ENCODE measurements at places on chromosomes 2 and 18. TPM values are rescaled to one million over a fixed set of nuclear protein-coding genes. Genes with fewer than 3 reads are reported as not detected.

Gene COPS8
- total RNA-seq = 46.1 TPM

Gene WDR7
- total RNA-seq = 49.2 TPM

Gene SLC5A7
- total RNA-seq = 3.7 TPM

Gene HRH4
- total RNA-seq = not detected

Gene MOCOS
- total RNA-seq = 38.0 TPM

Gene ST8SIA5
- total RNA-seq = not detected

Gene SDC1
- 480 TPM for total RNA-seq

DNA sequence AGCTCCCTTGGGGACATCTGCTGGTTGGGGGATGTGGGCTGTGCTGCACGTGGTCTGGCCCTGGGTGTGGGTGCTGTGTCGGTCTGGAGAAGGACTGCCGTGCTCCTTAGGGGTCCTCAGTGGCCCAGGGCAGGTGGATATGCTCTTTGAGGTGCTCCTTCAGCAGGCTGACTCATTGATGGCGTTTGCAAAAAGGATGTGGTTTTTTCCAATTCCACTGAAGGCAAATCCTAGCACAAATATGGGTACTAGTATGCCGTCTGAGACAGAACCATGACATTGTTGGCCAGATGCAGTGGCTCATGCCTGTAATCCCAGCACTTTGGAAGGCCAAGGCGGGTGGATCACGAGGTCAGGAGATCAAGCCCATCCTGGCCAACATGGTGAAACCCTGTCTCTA lies 3.3 kb downstream of the PPP1R7 start:
- DNase-seq = no peak

GRCh38 chr2:99827296-99827999 lies 314.9 kb downstream of the AFF3 start:
- DNase-seq = no peak

DNA sequence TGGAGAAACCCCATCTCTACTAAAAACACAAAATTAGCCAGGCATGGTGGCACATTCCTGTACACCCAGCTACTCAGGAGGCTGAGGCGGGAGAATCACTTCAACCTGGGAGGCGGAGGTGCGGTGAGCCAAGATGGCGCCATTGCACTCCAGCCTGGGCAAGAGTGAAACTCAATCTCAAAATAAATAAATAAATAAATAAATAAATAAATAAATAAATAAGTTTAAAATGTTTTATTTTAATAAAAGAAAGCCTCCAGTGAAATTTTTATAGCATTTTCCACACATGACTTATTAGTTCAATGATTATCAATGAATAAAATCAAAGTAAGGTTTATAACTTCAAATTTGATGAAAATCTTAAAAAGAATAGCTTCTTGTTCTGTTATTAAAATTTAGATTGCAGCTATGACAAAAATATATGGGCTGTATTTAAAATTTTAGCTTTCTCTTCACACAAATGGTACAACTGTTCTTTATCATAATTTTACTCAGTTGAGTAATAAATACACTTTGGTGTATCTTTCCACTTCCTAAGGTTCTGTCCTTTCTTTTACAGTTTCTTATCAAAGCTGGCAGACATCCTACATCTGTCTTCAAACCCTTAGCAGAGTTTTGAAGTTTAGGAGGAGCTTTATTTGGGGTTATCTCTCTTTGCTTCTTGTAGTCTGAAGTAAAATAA lies 78.4 kb upstream of the ZSWIM2 start:
- no peak for DNase-seq

GRCh38 chr2:240284503-240285259 lies 144.2 kb upstream of the OTOS start:
- no peak for DNase-seq

- DNase-seq = no peak
Observed at GRCh38 chr2:176534798-176535466, 265.7 kb downstream of the MTX2 start.

DNA sequence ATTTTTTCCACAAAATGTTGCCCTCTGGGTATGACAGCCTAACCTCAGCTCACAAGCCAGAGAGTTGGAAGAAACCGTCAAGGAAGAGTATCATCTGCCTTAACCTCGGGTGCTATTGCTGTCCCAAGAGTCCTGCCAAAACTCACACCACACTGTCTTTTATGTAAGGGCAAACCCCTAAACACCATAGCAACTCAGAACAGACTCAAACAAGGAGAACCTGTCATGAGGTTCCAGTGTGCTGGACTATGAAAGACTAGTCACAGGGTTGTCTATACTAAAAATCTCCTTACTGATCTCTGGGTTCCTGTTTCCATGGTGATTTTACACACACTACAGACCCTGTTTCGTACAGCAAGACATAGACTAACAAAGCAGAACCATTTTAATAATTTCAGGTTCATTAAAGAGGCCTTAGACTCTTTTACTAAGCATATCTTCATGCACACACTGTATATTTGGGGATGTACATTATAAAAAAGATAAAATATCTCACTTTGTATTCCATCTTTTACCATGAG lies 159.8 kb downstream of the PKP4 start:
- no peak for DNase-seq

- DNase-seq = no peak
Observed at GRCh38 chr2:99975386-99975785, 167.0 kb downstream of the AFF3 start.

GRCh38 chr2:241603686-241604085 lies 33.3 kb downstream of the THAP4 start:
- no peak for DNase-seq

GRCh38 chr2:64649013-64649484 lies 4.7 kb downstream of the SERTAD2 start:
- no peak for DNase-seq

DNA sequence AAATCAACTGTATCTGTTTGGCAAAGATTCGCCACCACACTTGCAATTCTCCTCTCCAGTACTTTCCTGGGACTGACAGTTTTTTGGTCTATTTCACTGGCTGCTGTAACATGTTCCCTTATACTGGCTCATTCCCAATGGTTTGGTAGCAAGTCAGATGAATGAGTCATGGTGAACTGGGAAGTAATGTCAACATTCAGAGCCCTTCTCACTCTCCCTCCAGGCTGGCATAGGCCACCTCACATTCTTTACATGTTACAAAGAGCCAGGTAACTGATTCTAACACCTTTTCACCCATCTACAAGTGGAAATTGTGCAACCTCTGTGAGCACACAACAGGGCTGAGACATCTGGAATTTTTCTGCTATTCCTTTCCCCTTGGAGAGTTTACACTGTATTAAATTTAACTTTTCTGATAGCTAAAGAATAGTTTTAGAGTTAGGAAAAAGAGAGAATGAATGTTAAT lies 111.3 kb upstream of the TLK1 start:
- peak; percentile 55 for DNase-seq

- DNase-seq = no peak
Observed at GRCh38 chr18:34901299-34901698, 139.9 kb upstream of the MAPRE2 start.

GRCh38 chr2:217366966-217367365 lies 507.1 kb upstream of the TNP1 start:
- DNase-seq = no peak
